ENCODE measurements at places on chromosomes 16 and 17.
A peak's percentile ranks its signal among the peaks of the same experiment; 100 is the strongest.

GRCh38 chr16:68404736-68405345, 43.5 kb downstream of the SMPD3 start:
- DNase-seq = no peak

- DNase-seq = no peak
These were observed 527.6 kb upstream of the CA10 start for GRCh38 chr17:52686140-52686539.

DNA sequence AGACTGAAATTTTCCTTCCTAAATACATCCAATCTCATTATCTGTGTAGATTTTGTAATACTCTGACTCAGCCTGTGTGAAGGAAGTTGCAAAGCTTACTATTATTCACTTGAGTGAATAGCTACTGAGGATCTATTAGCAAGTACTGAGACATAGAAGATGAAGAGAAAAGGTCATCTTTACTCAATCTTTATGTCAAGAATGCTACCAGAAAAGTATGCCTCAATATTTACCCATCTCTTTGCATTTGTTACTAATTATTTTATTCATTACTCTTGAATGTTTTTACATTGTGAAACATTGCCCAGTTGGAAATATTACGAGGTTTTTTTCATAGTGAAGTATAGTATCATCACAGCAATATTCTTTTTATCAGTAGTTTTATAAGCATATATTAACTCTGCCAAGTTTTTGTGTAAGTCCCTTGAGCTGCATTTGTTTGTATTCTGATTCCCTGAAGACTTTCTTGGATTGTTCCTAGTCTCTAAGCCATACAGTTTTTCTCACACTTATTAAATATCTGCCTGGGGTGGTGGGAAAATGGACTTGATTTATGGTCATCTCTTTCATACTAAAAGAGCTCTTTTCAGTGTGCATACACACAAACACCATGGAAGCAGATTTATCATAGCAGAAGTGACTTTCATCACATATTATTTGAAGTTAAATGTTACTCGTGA, 110.4 kb downstream of the MRTFB start:
- DNase-seq = no peak

GRCh38 chr17:73151916-73152632, 12.7 kb upstream of the SSTR2 start:
- DNase-seq = no peak

GRCh38 chr17:80431246-80432195, 16.6 kb downstream of the ENDOV start:
- no peak for DNase-seq

DNA sequence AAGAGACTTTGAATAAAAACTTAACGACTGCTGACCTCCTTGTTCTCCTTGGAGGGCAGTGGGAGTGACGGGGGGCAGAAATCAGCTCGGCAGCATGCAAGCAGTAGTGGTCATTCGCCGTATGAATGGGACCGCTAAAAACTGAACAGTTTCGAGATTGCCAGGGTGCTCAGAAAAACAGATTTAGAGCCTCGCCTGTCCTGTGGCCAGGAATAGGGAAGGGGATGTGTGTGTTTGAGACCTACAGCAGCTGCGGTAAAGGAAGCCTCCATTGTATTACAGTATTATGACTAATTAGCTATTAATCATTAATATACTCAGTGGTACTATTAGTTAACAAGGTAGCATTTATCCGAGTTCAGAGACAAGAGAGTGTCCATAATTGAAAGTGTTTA, 670 bp upstream of the ZNF652 start:
- DNase-seq = no peak

DNA sequence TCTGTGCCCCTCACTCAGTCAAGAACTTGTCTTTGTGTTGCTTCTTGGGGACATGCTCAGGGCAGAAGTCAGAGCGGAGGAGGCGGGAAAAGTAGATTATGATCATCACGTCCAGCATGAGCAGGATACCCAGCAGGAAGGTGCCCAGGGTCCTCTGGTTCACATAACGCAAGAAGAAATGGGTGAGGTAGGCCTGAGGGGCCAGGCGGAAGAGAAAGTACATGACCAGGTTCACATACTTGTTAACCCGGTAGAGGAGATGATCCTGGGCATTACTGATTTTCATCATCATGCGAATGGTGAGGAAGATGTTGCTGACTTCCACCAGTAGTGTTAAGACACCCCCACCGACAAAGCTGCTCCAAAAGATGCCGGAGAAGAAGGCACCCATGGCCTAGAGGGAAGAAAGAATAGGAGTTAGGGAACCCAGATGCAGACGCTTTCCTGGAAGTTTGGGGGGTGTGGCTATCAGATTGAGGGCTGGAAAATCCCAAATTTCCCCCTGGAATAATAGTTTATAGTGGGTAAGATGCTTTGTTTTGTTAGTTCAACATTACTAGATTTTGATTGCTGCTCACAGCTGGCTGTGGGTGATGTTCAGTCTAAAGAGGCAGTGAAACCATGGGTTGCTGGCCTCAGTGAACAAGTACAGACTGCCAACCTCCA, 1.4 kb downstream of the TLCD1 start:
- DNase-seq = no peak

- no peak for DNase-seq
These were observed 369.1 kb downstream of the C16orf95 start for GRCh38 chr16:86948046-86948445.

DNA sequence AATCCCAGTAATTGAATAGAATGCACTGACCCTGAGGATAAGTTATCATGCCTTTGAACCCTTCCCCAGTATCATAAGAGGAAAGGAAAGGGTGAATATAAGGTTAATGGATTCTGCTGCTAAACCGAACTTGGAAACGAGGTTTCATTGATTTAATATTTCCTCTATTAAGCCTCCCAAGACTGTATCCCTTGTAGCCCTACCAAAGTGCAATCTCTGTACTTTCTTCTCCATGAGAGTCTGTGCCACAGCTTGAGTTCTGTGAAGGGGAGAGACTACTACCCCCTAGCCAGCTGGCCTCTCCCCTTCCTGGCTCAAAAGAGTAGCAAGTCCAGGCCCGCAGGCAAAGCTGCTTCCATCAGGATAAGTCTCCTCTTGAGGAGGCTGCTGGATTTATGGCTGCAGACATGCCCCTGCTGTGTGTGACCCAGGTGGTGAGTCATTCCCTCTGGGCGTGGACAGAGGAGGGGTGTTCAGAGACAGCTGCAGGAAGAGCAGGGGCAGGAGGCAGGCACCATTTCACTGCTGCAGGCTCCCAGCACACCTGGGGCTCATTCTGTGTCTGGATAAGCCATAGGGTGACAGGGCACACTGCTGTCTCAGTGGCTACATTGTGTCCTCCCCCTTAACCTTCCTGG, 58.4 kb downstream of the TOM1L2 start:
- DNase-seq = peak; percentile 7

- peak; percentile 17 for DNase-seq
These were observed 412 bp downstream of the EPN2 start for GRCh38 chr17:19237389-19238166.

DNA sequence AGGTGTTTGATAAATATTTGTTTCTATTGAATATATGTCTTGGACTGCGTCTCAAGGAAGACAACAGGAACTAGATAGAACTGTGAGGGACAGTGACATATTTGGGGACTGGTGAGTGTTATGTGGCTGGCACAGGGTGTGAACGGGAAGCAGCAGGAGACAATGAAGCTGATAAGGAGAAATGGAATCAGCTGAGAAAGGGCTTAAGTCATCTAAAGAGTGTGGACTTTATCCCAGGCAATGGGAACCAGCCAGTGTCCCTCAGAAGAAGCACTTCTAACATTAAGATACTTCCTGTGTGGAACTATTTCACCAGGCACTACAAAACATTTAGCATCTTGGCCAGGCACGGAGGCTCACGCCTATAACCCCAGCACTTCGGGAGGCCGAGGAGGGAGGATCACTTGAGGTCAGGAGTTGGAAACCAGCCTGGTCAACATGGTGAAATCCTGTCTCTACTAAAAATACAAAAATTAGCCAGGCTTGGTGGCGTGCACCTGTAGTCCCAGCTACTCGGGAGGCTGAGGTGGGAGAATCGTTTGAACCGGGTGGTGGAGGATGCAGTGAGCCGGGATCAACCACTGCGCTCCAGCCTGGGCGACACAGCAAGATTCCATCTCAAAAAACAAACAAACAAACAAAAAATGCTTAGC, 41.2 kb downstream of the ARHGAP17 start:
- DNase-seq = no peak

GRCh38 chr17:79338604-79339003, 264.0 kb downstream of the ENGASE start:
- no peak for DNase-seq

DNA sequence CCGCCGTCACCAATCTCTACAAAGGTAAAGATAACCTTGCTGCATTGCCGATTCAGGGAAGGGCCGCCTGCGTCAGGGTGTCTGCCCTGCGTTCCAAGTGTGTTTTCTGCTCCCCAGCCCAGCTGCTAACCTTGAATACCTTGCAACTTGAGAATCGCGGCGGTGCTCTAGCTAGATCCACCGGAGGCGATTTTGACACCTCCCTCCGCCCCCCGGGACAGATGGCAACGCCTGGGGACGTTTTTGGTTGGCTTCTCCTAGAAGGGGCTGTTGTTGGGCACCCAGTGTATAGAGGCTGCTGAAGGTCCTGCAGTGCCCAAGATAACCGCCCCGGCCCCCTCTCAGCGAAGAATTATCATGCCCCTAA, 1.5 kb downstream of the HAPSTR1 start:
- no peak for DNase-seq

- DNase-seq = no peak
These were observed 15.3 kb downstream of the OSBPL7 start for GRCh38 chr17:47806026-47806912.

DNA sequence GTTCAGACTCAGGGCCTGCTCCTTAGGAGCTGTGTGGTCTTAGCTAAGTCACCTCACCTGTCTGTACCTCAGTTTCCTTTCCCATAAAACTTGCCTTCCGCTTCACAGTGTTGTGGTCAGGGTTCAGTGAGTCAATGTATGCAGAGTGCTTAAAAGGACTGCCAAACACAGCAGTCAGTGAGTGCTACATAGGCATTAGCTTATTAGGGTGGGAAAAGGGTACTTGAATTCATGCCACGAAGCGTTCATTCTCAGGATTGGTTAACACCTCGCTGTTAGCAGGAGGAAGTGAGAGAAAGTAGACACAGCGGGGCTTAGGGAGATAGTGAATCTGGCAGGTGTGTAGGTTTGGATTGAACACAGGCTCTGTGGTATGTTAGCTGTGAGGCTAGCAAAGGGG, 155.2 kb downstream of the SHISA9 start:
- no peak for DNase-seq

GRCh38 chr17:2735896-2736295, 13.6 kb downstream of the CCDC92B start:
- no peak for DNase-seq

DNA sequence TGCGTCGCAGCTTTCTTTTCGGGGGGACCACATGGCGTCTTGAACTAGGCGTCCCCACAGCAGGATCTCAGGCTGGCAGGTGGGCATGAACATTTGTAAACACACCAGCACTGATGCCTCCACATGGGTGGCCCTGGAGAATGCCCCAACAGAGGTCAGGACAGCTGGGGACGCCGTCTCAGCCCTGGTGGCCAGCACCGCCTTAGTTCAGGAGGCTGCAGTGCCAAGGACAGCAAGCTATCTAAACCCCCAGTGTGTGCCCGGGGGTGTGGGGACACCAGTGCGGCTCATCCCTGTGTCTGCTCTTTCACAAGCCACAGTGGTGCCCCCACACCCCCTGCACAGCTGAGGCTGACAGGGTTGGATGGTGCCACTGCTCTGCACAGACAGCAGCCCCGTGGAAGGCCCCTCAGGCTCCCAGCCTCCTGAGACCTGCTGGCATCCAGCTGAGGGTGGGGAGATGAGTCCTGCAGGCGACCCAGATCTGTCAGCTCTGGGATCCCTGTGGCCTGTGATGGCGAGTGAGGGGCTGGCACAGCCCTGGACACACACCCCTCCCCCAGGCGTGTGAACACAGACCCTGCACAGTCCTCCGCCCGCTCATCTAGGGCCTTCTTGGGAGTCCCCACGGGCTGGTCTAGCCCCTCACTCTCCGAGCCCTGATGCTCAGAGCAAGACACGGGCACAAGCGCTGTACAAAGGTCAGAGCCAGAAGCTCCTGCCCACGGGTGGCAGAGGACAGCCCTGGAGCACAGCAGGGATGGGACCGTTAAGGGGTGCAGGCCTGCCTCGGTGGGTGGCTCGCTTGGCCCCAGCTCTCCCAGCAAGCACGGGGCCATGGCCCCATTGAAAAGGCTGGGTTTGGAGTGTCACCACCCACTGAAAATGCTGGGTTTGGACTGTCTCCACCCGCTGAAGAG, 10.7 kb downstream of the FSCN2 start:
- no peak for DNase-seq

- no peak for DNase-seq
These were observed 28.5 kb downstream of the TNS4 start for GRCh38 chr17:40472733-40473452.

GRCh38 chr16:89717688-89718505, 2.8 kb downstream of the VPS9D1 start:
- DNase-seq = no peak

DNA sequence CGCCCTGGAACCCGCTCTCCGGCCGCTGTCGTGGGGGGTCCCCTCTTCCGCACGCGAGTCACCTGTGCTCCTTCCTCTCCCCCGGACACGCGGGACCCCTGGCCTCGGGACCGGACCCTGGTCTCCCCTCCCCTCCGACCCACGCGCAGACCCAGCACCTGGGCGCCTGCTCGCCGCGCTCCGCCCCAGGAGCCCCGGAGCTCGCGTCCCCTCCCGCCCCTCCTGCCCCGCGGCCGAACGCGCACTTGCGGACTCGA, 762 bp downstream of the RAB40B start:
- no peak for DNase-seq

DNA sequence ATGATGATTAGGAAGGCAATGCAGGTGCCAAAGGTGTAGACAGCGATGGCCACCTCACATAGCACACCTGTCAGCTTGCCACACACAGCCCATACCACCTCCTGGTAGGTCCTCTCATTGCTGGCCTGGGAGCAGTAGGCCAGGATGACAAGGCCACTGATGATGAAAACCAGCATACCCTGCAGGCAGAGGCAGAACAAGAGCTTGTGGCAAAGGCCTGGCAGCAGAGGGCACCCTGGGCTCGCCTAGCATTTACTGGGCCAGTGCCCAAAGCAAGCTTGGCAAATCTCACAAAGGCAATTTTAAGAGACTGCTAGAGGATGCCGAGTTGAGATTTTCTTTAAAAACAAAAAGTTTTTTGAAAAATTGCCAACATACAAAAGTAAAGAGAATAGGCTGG, 5.9 kb downstream of the SLC38A7 start:
- peak; percentile 4 for DNase-seq

DNA sequence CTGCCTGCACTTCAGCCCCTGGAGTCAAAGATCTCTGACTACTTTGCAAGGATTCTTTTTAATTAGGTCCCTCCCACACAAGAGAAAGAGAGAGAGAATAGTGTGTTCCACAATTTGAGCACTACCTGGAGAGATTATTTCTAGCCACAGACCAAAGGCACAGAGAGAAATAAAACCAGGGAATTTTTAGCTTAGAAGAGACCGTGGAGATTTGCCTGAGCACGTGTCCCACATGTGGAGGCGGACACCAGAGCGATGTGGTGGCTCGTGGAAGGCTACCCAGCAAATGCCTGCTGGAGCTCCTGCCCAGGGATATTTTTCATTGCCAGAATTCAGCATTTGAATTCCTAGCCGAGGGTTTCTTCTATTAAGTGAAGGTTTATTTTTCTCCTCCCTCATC, 50.6 kb downstream of the MGAT5B start:
- DNase-seq = no peak

GRCh38 chr17:81183316-81183715, 17.3 kb upstream of the AATK start:
- no peak for DNase-seq

- no peak for DNase-seq
These were observed 15.4 kb downstream of the ARL2BP start for GRCh38 chr16:57260294-57260929.

Data from stimulated activated CD4-positive, alpha-beta T cell treated with anti-CD3 and anti-CD28 coated beads, Interleukin-4, amount 100 ng/mL, for 48 hours (primary cell).